Activated CD8-positive, alpha-beta memory T cell treated with anti-CD3 and anti-CD28 coated beads for 48 hours (primary cell): ENCODE measurements at places on chromosomes 5 and 9.

- DNase-seq, result no peak
Measured at GRCh38 chr5:56638768-56639238, 176.5 kb upstream of the MAP3K1 start.

GRCh38 chr5:156991714-156992113 lies 28.7 kb upstream of the TIMD4 start:
- no peak for DNase-seq

- no peak for DNase-seq
Measured at GRCh38 chr9:99005651-99006050, 61.9 kb downstream of the COL15A1 start.

DNA sequence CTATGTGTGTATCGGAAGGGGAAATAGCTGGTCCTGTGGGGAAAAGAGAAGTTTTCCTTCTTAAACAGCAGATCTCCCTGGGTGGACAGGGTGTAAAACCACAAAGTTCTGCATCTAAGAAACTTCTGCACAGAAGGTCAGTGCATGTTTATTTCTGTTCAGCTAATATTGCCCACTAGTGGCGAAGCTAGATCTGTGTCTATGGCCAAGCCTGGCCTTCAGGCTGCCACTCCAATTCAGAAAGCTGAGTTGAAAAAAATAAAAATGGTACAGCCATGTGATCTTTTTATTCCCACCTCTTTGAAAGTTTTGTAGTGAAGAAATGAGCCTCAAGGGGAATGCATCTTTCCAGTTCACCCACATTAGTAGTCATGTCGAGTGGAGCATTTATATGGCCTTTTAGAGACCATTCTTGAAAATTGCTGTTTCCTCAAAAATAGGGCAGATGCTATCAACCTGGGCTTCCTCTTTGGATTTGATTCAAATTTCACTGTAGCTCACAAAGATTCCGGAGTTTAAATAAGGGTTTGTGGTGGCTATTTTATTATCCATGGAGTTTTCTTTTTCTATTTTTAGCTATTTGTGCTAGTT lies 488.0 kb downstream of the PRELID2 start:
- no peak for DNase-seq

GRCh38 chr5:127961006-127961762 lies 122.4 kb upstream of the SLC12A2 start:
- DNase-seq, result no peak

- DNase-seq, result no peak
Measured at GRCh38 chr9:111832449-111832848, 37.7 kb upstream of the SHOC1 start.

- no peak for DNase-seq
Measured at GRCh38 chr5:31632460-31632859, 6.5 kb upstream of the PDZD2 start.

DNA sequence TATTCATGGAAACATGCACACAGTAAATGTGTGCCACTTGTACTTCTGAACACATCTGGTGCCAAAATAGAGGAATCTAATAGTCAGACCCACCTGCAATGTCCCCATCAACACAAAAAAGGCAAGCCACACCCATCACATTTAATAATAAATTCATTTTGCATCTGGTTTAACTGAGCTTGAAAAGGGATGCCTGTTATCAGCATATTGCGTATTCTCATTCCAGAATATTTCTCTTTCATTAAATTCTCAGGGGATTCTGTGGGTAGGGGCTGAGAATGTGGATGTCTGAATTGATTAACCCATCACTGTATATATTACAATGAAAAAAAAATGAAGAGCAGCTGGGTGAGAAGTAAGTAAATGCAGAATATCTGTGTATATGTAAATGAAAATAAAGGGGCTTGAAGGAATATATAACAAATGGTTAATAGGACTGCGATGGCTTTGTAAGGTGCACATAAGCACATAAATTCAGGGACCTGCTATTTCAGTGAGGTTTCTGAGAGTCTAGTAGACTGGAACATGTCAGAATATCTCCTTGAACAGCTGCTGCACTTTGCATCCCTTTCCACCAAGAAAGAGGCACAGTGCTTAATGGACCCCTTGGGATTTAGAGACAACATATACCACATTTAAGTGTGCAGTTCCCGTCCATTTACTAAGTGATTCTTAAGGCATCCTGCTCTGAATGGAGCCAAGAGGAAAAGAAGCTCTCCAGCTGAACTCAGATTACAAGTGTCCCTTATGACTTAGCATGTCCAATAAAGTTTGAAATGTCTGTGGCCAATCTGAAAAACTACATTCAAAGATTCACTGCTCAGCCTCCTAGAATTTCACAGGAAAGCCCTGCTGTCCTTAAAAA lies 104.1 kb upstream of the NIPBL start:
- no peak for DNase-seq

DNA sequence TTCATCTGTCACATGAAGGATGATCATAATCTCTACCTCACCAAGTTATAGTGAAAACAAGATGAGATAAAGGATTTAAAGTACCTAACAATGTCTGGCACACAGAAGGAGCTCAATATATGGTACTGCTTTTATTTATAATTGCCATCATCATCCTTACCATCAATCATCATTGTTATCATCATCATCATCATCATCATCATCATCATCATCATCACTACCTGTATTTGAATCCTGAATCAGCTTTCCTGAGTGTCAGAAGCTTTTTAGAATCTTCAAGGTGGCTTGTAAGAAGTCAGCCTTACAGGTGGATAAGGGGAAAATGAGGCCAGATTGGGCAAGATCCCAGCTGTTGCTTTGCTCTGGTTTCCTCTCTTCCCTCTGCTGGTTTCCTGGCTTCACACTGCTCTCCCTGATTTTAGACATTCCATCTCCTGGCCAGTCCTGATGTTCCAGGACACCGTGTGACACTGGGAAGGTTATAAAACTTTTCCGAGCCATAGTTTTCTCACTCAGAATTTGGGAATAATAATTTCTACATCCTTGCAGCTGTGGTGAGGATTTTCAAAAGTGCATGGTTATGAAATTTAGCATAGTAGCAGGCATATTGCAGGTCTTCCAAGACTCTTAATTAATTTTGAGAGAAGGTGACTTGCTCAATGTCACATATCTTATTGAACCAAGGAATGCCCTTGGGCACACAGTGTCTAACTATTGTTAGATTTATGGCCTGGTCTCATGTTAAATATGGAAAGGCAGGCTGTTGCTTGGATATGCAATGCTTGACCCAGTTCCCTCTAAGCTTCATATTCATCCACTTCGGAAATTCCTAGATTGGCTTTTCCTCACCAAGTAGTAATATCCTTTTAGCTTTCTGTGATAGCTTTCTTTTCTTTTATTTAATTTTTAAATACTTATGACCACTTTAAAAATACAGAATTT lies 160.7 kb downstream of the TMEM38B start:
- DNase-seq, result no peak

- DNase-seq, result no peak
Measured at GRCh38 chr9:3887221-3887653, 361.4 kb upstream of the RFX3 start.

DNA sequence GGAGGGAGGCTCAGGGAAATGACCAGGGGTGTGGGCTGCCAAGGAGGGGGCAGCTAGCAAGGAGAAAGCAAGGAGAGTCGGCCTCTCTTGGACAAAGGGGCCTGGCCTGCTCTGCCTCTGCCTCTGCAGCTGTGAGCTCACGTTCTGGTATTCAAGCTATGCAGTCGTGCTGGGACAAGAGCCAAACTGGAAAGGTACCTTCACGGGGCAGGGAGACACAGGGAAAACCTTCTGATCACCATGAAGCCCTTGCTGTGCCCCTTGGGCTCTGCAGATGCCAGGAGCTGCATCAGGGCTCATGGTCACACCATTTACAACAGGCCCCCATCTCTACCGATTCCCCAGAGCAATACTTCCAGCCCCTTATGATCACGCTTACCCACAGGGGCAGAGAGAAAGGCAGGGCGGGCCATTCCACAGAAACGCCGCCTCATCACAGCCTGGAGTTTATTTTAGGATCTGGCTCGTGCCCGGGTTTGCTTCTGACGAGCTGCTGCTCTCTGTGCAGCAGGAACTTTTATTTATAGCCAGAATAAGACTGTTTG lies 63.2 kb downstream of the PRRT1B start:
- DNase-seq, result no peak

GRCh38 chr5:115843444-115844130 lies 1.9 kb downstream of the AP3S1 start:
- DNase-seq, result no peak

DNA sequence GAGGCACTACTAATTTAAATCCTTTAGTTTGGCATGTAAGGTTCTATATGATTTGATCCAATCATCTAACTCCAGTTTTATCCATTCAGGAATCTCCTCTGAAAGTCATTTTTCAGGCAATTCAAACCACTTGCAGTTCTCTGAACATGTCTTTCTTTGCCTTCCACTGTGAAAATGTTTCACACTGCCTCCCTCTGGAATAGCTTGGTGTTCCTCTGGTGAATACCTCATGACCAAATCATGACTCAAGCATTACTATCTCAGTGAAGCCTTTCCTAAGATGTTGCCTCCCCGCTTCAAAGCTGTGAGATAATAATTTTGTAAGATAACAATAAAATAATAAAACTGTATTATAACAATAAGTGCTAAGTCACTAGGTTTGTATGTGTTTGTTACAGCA lies 981.1 kb downstream of the DTWD2 start:
- DNase-seq, result no peak

GRCh38 chr9:127980060-127980705 lies 606 bp downstream of the EEIG1 start:
- DNase-seq, result no peak

DNA sequence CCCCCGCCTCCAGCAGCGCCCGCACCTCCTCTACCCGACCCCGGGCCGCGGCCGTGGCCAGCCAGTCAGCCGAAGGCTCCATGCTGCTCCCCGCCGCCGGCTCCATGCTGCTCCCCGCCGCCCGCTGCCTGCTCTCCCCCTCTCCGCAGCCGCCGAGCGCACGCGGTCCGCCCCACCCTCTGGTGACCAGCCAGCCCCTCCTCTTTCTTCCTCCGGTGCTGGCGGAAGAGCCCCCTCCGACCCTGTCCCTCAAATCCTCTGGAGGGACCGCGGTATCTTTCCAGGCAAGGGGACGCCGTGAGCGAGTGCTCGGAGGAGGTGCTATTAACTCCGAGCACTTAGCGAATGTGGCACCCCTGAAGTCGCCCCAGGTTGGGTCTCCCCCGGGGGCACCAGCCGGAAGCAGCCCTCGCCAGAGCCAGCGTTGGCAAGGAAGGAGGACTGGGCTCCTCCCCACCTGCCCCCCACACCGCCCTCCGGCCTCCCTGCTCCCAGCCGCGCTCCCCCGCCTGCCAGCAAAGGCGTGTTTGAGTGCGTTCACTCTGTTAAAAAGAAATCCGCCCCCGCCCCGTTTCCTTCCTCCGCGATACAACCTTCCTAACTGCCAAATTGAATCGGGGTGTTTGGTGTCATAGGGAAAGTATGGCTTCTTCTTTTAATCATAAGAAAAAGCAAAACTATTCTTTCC lies 19.3 kb downstream of the CDKN2A start:
- no peak for DNase-seq

DNA sequence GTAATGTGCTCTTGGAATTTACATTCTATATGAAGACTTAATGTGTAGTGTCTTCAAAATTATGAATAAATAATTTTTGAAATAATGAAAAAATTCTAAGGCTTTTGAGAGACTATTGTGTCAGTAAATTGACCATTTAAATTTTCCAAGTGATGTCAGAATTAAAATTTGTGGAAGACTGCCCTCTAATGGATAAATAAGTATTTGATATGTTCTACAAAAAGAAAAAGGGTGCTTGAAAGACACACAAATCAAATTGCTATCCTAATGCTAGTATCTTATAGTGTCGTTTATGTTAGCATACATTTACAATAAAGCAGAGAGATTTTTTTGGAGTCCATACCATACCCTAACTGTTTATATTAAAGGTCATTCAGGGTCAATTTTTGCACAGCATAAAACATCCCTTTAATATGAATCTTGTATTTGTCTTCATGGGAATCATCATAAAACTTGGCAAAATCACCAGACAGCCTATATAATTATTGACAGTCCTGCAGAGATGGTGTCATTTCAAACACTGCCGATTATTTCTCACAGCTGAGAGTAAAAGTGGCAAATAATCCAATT lies 120.8 kb upstream of the SLC27A6 start:
- DNase-seq, result no peak

GRCh38 chr9:37290940-37291485 lies 131.5 kb upstream of the GRHPR start:
- no peak for DNase-seq

GRCh38 chr9:98583417-98583816 lies 125.3 kb downstream of the GABBR2 start:
- DNase-seq, result no peak

DNA sequence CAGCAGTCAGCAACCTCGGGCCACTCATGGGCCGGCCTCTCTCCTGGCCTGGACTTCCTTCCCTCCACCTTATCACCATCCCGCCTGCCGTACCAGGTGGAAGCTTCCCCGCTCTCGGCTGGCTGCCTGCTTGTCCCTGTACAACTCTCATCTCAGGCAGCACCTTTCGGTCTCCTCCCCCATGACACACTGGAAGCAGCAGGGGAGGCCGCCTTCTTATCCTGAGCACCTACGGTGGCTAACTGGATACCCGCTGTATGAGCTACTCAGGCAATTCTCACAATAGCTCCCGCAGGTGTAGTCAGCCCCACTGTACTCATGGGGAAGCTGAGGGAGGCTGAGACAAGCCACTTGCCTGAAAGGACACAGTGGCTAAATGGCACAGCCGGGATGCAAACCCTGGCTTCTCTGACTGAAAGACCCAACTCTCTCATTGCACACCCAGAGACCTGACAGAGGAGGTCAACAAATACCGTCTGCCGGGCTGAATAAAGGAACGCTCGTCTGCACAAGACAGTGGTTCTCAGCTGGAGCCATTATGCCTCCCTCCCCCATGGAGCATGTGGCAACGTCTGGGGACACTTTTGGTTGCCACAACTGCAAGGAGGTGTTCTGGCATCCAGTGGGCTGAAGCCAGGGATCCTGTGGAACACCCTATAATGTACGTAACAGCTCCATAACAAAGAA lies 9.6 kb downstream of the STK10 start:
- no peak for DNase-seq

DNA sequence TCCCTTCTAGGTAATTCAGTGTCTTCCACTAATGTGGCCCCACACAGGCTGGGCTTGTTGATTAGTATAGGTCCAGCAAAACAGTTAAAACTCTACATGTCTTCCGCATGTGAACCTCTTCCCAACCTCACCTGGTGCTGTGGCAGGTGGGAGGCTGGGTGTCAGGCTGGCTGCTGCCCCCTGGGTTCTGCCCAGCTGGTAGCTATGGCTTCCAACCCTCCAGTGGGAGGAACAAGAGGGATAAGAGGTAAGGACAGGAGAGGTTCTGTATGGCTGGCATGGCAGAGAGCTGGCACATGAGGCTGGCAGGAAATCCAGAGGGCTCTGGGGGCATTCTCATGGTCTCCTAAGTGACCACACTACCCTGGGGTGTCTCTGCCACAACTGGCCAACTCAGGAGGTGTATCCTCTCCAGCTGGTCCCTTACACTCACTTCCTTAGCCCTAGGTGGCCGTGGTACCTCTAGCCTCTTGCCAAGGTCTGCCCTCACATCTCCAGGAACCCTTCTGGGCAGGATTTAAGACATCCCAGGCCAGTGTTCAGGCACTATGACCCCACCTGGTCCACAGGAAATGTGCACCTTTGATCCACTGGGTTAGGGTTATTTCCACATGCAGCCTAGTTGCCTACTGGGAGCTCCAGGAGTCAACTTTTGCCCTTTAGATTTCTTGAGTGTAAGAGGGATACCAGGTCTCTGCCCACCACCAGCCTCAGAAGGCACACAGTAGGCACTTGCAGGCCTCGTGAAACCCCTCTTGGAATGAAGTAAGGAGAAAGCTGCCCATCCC lies 41.7 kb downstream of the AHRR start:
- DNase-seq, result no peak
